ENCODE measurements at places on chromosomes 5 and 9. TPM values are rescaled to one million over a fixed set of nuclear protein-coding genes. Genes with fewer than 3 reads are reported as not detected.

GRM6 gene
- not detected for total RNA-seq

ITK gene
- total RNA-seq, result 1.2 TPM

ARHGAP26 gene
- 41.7 TPM for total RNA-seq

ZBTB34 gene
- total RNA-seq, result 13.0 TPM

UNC5A gene
- total RNA-seq, result 0.27 TPM

CEMIP2 gene
- total RNA-seq, result 8.1 TPM

PGM5 gene
- 502 TPM for total RNA-seq

AGXT2 gene
- total RNA-seq, result not detected

NTRK2 gene
- 2.6 TPM for total RNA-seq

RASGEF1C gene
- 0.87 TPM for total RNA-seq

JAKMIP2 gene
- total RNA-seq, result 0.81 TPM

CDKN2B-AS1 gene
- not detected for total RNA-seq

IL17B gene
- 2.3 TPM for total RNA-seq

PLCXD3 gene
- 5.1 TPM for total RNA-seq

ANKRD18B gene
- not detected for total RNA-seq

All from gastroesophageal sphincter (tissue), 4 donors.